ENCODE measurements at places on chromosomes 16 and 17.

- DNase-seq: no peak
These were observed 20.8 kb upstream of the ATP5MC1 start for GRCh38 chr17:48871551-48872351.

- no peak for DNase-seq
These were observed 25.1 kb downstream of the NT5M start for GRCh38 chr17:17328251-17328650.

DNA sequence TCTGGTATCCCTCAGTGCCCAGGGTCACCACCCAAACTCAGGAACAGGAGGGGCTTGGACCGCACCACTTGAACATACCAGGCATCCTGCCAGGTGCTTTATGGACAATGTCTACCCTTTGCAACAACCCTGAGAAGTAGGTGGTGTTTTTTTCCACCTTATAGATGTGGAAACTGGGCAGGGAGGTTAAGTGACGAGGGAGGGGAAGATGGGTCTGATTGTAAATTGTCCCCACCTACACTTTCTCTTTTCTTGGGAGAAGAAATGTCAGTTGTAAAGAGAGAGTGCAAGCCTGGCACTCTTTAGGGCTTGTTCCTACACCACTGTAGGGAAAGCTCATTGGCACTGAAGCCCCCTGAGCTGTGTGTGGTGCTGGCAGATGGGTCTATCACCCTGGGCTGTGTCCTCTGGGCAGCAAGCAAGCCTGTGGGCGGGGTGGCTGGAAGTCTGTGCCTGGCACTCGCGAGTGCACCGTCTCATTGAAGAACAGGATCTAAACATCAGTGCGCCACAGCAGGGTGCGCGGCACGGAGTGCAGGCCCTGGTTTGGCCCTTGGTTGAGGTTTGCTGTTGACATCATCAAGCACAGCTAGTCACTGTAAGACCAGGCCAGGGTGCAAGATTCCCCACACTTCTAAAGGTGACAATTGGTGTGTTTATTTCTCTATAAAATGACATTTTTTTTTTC, 15.1 kb downstream of the NOD2 start:
- no peak for DNase-seq

DNA sequence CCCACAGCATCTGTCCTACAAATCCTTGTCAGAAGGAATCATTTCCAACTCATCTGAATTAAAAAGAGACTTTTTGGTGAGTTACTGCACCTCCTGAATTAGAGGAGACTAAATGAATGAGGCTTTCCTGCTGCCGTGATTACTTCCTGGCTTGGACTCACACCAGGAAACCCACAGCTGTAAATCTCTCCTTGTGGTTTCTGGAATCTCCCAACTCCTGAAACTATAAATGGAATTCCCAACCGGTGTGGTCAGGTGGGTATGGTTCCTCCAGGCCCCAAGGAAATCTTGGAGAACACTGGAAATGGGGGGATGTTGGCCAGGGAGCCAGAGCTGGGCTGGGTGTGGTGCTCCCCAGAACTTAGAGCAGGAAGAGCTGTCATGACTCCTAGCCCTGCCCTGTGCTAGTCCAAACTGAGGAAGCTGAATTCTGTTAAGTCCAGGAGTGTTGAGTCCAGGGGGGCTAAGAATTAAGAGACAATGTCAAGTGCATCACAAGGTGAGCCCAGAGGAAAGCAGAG, 216.4 kb downstream of the GSG1L start:
- no peak for DNase-seq

DNA sequence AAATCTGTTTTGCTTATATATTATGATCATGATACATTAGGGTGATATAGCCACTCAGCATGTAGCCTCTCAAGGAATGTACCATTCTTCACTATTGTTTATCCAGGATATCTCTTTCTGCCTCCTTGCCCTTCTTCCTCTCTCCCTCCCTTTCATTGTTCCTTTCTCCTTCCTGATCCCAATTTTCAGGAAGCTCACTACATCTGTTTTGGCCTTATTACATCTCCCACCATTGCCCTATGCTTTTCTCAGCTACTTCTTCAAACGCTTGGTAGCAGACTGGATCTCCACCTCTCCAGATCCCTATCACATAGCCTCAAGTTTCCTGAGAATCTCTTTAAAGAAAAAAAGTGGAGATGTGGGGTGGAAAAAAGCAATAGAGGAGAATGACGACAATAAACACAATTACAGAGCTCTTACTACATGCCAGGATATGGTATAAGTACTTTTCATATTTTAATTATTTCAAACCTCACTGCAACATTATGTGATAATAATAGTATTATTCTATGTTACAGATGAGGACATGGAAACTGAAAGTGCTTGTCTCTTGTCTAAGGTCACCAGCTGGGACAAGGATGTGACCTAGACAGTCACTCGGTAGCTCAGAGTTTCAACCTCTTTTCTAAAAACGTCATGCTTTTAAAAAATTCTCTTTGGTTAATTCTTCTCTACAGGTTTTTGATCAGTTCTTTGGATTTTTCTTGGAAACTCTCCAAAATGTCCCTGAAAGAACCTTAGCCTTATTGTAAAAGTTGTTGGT, 959.1 kb downstream of the CDH11 start:
- no peak for DNase-seq

GRCh38 chr16:47787696-47788095, 326.6 kb downstream of the PHKB start:
- DNase-seq: peak; percentile 7

- no peak for DNase-seq
These were observed at the start of gene MAPK7 for GRCh38 chr17:19378416-19379360. Gene MAPK7, plus strand, starts transcription at chr17:19378498. Its CDS starts 403 bp downstream, at chr17:19378901.

Data from Kasumi-1 (cell line).